Caki2 (cell line): ENCODE measurements at places on chromosomes 1 and 21. TPM values are rescaled to one million over a fixed set of nuclear protein-coding genes. Genes with fewer than 3 reads are reported as not detected.

OLIG2 gene
- not detected in 2 replicates for total RNA-seq

MANEAL gene
- 18.0 and 30.0 TPM in 2 replicates for total RNA-seq

APOBEC4 gene
- not detected in 2 replicates for total RNA-seq

KRTAP7-1 gene
- total RNA-seq, result not detected in 2 replicates

SELENOF gene
- total RNA-seq, result 251 and 268 TPM in 2 replicates

PYHIN1 gene
- total RNA-seq, result not detected in 2 replicates

PGLYRP4 gene
- total RNA-seq, result not detected in 2 replicates

UBASH3A gene
- not detected in 2 replicates for total RNA-seq

RNF19B gene
- total RNA-seq, result 14.9 and 29.2 TPM in 2 replicates

COL11A1 gene
- total RNA-seq, result 1.0 TPM in 1 of 2 replicates, not detected in the other

SMCP gene
- total RNA-seq, result not detected in 2 replicates

ARV1 gene
- 0.55 and 20.8 TPM in 2 replicates for total RNA-seq

IFI44L gene
- 3.7 and 9.0 TPM in 2 replicates for total RNA-seq

OR2T2 gene
- not detected in 2 replicates for total RNA-seq

MAP3K7CL gene
- 2.0 and 18.1 TPM in 2 replicates for total RNA-seq

TMPRSS3 gene
- not detected in 2 replicates for total RNA-seq

TRABD2B gene
- total RNA-seq, result 0.57 and 0.96 TPM in 2 replicates

GPR37L1 gene
- total RNA-seq, result not detected in 2 replicates

C1orf116 gene
- total RNA-seq, result 1.7 TPM in 2 replicates

LRRC8C gene
- total RNA-seq, result 1.4 and 2.3 TPM in 2 replicates

MTARC1 gene
- total RNA-seq, result 5.2 TPM in 2 replicates

ZNF648 gene
- total RNA-seq, result not detected in 2 replicates

OR11L1 gene
- not detected in 2 replicates for total RNA-seq

AK5 gene
- 27.7 and 28.7 TPM in 2 replicates for total RNA-seq

TFF2 gene
- not detected in 2 replicates for total RNA-seq

SH2D2A gene
- not detected in 2 replicates for total RNA-seq

NHLH2 gene
- total RNA-seq, result not detected in 2 replicates

OR2L3 gene
- not detected in 2 replicates for total RNA-seq

RIMS3 gene
- 1.3 and 4.2 TPM in 2 replicates for total RNA-seq

TSPAN1 gene
- 2.3 and 9.5 TPM in 2 replicates for total RNA-seq

RHOU gene
- total RNA-seq, result 0.23 and 0.81 TPM in 2 replicates

IFNGR2 gene
- 90.9 and 93.7 TPM in 2 replicates for total RNA-seq

STIL gene
- total RNA-seq, result 16.6 and 40.5 TPM in 2 replicates

ALX3 gene
- total RNA-seq, result not detected in 2 replicates

EPHA10 gene
- not detected in 2 replicates for total RNA-seq

RAP1A gene
- total RNA-seq, result 12.1 and 15.3 TPM in 2 replicates

AMPD1 gene
- not detected in 2 replicates for total RNA-seq

AMY2A gene
- not detected in 2 replicates for total RNA-seq

TMEM35B gene
- 55.9 and 57.6 TPM in 2 replicates for total RNA-seq

ST6GALNAC3 gene
- 0.06 and 0.81 TPM in 2 replicates for total RNA-seq

TIE1 gene
- total RNA-seq, result not detected in 2 replicates

OR2L2 gene
- total RNA-seq, result not detected in 2 replicates
